ENCODE measurements at places on chromosomes 7 and 10. TPM values are rescaled to one million over a fixed set of nuclear protein-coding genes. Genes with fewer than 3 reads are reported as not detected.

DNA sequence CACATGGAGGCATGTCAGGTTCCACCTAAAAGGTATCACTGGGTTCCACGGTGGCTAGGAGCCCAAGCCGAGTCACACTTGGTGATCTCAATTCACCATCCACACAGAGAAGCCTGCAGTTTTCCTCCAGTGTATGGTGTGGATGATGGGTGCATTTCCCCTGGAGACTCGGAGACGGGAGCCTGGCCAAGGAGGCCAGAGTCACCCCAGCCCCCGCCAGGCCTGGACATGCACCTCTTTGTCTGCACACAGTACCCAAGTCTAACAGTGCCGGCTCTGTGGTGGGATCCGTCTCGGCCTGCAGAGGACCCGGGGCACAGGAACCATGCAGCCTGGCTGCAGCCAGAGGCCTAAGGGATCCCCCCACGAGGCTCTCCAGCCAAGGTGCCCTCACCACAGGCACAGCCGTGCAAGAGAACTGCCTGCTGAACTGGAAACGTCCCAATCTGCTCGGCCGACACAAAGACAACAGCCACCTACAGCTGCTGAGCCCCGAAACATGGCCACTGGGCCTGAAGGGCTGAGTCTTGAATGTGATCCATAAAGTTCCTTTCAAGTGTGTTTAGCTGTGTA lies 75.2 kb downstream of the DIP2C start:
- H3K36me3 ChIP-seq = no peaks in the 10 kb centered on the region
- H3K27ac ChIP-seq = no peak overlapping the region
- H3K4me1 ChIP-seq = peaks cover 7% of the 10 kb centered on the region
- H3K27me3 ChIP-seq = peaks cover 6% of the 10 kb centered on the region
- no peak for DNase-seq

DNA sequence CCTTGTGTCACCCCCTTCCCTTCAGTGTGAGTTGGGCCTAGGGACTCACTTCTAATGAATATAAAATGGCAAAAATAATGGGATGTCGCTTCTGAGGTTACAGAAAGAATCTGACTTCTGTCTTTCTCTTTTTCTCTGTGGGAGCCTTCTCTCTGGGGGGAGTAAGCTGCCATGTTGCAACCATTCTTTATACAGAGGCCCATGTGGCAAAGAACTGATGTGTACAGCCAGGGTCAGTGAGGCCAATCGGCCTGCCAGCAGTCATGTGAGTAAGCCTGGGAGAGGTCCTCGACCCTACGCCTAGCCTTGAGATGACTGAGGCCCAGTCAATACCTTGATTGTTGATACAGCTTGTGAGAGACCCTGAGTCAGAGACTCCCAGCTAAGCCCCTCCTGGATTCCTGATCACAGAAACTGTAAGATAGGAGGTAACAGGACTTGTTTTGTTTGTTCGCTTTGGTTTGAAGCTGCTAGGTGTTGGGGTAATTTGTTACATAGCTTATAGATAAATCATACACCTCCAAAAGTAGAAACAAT lies 1.7 kb downstream of the TCAF1 start:
- peaks cover 20% of the 10 kb centered on the region for H3K4me1 ChIP-seq
- H3K27me3 ChIP-seq = no peaks in the 10 kb centered on the region
- no peak for DNase-seq
- peak overlapping the region; percentile 88 for H3K4me3 ChIP-seq

DNA sequence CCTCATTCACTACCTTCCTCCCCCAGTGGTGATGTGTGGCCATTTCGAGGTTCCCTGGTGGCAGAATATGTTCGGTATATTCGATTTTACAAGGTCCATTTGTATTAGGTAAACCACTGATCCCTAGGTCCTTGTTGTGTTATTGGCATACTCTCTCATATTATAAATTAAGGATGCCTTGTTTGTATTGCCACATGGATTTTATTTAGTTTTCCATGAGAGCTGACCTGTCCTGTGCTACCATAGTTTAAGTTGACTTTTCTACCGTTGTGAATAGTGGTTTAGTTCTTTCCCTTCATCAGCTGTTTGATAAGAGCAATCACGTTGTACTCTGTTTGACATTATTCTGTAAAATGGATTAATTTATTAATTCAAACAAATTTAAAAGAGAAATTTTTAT lies 29.4 kb downstream of the ZNRF2 start:
- H3K36me3 ChIP-seq = no peaks in the 10 kb centered on the region
- H3K27me3 ChIP-seq = no peaks in the 10 kb centered on the region
- H3K27ac ChIP-seq = no peak overlapping the region
- H3K4me1 ChIP-seq = peaks cover 50% of the 10 kb centered on the region
- DNase-seq = no peak
- H3K4me3 ChIP-seq = no peak overlapping the region

CHAT gene
- not detected for total RNA-seq

GRCh38 chr7:93407239-93407638 lies 167.3 kb downstream of the CALCR start:
- H3K27ac ChIP-seq = no peak overlapping the region
- H3K4me3 ChIP-seq = no peak overlapping the region
- H3K4me1 ChIP-seq = no peaks in the 10 kb centered on the region
- DNase-seq = no peak
- H3K27me3 ChIP-seq = peaks cover 2% of the 10 kb centered on the region
- H3K36me3 ChIP-seq = no peaks in the 10 kb centered on the region

Measured in activated naive CD4-positive, alpha-beta T cell treated with anti-CD3 and anti-CD28 coated beads for 36 hours (primary cell).